Progenitor cell of endocrine pancreas (in vitro differentiated cells): ENCODE measurements at places on chromosomes 7 and 10.

DNA sequence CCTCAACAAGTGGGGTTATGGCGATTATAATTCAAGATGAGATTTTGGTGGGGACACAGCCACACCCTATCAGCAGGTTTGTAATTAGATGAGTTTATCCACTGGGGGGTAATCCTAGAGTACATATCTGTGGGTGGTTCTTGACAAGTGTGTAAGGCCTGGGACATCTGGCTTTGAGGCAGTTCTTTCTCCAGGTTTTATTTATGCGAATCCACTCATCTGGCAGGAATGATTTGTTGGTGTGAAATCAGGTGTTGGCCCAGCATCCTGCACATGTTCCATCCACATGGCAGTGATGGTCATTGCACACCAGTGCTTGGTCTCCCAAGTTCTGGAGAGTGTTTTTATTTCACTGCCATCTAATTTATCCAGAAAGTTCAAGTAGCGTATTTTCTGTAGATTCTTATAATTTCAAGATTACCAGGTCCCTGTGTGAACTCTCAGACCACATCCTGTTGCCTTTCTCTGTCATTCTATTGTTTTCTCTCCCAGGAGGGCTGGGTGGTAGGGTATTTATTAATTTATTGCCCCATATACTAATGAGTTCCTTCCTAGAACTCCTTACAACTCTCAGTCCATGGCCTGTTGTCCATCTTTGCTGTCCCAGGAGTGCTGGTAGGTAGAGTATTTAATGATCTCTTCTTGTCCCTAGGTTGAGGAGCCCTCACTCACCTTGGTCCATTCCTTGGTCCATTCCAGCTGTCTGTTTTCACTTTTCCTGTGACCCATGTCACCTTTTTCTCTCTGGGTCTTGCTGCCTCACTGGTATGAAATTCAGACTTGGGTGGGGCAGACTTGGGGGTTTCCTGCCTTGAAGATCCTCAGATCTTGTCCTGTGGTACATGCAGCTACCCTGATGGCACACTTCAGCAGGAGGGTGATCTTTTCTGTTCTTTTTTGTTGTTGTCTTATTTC, 10.4 kb downstream of the RALA start:
- no peak for DNase-seq

GRCh38 chr10:113853578-113854012, 287 bp downstream of the DCLRE1A start:
- DNase-seq: no peak

- no peak for DNase-seq
Measured at GRCh38 chr7:36036590-36036989, 116.5 kb upstream of the EEPD1 start.

GRCh38 chr7:69561266-69561960, 36.9 kb upstream of the AUTS2 start:
- DNase-seq: no peak

DNA sequence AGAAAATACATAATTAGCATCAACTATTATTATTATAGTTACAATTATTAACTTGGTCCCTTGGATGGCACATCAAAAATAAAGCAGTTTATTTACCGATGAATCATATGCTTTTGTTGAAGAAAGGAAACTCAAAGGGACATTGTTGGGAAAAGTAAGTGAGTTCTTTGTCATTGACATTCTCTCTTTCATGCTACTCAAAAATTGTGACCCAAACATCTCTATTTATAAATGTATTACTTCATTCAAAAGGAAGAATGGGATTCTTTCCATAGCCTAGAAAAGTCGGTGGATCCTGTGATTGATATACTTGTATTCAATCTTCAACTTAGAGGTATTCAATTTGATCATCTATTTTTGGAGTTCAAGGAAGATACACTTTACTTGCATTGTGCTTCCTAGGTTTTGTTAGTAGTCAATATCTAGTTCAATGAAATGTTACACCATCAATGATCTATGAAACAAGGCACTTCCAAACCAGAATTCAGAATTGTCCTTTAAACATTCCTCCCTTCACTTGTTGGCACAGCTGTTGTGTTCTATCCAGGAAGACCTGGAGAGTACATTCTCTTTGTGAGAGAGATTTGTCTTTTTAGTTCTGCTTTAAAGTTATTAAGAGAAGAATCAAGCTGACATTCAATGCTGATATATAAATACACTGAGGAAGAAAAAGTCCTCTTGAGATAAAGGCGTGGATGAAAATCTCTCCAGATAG, 235.2 kb downstream of the TMEM26 start:
- no peak for DNase-seq

GRCh38 chr7:40305229-40305628, 170.4 kb downstream of the SUGCT start:
- no peak for DNase-seq

DNA sequence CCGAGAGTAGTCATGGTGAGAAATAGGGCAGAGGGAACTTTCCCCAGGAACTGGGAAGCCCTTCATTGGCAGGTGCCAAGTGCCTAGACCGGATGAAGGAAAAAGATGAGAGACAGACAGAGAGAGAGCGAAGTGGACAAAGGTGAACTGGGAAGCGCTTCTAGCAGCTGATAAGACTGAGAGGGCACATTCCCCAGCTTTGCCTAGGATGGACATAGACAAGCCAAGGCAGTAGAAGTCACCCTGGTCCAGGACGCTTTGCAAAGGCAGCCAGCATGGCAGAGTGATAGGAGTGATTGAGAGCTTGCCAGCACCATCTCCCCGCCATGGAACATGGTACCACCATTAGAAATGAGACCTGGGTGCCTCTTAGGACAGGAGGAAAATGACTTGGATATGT, 372.8 kb upstream of the MGMT start:
- no peak for DNase-seq

DNA sequence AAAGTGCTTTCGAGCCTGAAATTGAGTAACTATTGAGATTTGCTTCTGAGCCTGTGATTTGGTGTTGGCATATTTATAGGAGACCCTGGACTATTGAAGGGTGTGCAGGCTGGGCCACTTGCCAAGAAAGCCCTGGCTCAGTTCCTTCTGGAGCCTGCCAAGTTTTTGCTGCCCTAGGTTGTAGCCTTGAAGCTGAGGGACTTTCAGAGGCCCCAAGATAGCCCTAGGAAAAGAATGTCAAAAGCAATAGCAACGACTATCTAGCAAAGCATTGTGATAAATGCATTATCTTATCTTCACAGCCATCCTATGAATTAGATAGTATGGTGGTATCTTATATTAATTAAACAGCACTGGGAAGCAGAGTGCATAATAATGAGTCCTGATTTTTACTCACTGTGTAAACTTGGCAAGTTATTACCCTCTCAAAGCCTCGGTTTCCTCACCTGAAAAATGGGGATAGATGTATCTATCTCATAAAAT, 473.7 kb upstream of the PODXL start:
- DNase-seq: no peak

DNA sequence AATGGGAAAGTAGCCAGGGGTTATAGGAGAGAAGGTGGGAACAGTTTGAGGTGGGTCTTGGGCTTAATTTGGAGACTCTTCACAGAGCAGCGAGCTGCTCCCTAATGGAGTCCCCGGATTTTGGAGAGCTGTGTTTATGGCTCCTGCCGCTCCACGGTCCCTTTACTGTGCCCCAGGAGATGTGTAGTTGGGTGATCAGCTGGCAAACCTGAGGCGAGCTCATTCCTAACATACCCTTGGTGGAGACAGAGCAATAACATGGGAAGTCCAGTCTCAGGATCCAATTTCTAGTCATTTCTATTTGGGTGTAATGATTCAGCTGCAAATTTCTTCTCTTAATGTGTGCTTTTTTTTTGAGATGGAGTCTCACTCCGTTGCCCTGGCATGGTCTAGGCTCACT, 1.5 kb downstream of the GARIN1A start:
- no peak for DNase-seq

- DNase-seq: no peak
Measured at GRCh38 chr7:84102213-84102612, 92.4 kb downstream of the SEMA3A start.

GRCh38 chr7:70647801-70648498, 484.0 kb upstream of the GALNT17 start:
- no peak for DNase-seq

DNA sequence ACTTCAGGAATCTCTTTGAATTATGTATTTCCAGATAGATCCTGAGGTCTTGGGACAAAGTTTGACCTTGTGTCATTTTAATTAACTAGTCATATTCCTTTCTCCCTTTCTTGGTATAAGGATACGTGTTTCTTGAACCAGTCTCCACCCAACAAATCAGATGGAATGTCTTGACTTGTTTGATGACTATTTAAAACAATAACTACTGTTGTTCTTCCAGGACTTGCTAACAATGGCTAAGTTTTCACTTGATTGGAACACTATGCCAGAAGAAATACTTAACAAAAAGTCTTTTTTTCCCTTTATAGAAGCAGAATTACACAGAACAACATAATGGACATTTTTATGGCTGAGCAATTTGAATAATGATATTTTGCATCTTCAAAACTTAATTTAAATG, 43.0 kb upstream of the WIPF3 start:
- no peak for DNase-seq

GRCh38 chr10:120927352-120927751, 76.2 kb downstream of the WDR11 start:
- no peak for DNase-seq

DNA sequence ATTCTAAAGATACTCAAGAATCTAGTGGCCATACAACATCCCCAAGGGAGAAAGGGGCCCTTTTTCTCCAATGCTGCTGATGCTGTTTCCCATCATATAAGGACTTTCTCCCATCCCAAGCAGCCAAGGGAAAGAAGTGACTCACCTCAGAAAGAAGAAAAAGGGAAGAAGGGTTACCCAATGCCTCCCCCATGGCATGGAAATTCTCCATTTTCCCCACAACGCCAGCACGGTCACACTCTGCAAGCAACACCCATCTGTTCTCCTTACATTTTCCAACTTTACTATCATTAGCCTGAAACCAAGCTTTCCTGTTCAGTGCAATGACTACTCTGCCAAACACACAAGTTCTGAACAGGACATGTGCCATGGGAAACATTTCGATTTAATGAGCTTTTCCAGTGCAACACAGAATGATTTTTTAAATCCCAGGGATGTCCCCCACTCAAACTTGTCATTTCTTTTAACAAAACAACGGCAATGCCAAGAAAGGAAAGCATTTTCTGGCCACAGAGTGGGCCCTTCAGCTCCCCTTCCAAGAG, 67.9 kb downstream of the PTPRN2 start:
- no peak for DNase-seq
